B cell (primary cell): ENCODE measurements at places on chromosomes 7 and 10. TPM values are rescaled to one million over a fixed set of nuclear protein-coding genes. Genes with fewer than 3 reads are reported as not detected.

- DNase-seq: no peak
Measured at GRCh38 chr10:133441780-133442179, 12.0 kb upstream of the SCART1 start.

DNA sequence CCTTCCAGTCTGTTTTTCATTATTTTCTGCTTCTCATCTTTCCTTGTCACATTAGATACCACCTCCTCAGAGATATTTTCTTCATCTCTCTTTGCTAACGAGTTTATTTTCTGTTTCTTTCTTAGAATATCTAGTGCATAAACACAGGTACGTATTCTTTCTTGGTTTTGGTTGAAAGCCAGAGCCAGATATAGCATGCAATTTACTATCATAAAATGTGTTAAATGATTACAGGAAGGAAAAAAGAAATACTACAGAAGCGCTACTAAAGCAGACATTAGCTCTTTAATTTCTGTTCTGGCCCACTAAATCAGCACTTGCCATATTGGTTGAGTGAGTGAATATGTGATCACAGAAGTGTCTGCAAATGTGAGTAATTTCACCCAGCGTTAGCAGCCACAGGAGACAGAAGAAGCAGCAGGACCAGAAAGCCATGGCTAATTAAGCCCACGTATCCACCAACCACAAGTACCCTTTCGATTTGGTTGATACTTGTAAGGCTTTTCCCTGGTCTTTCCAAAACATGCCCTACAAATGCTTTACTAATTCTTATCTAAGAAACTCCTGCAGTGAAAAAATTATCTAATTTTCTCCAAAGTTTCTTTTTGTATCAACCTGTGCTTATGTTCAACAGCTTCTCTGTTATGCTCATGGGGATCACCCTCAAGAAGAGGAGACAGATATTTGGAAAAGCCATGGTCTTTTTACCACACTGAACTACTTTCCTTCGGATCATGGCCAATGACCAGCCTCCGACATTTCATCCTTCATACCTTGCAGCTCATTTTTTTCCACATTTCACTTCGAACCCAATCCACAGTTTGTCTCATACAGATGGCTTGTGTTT, 23.1 kb upstream of the MACC1 start:
- no peak for DNase-seq

- no peak for DNase-seq
Measured at GRCh38 chr10:31103112-31103511, 71.4 kb upstream of the ZNF438 start.

DNA sequence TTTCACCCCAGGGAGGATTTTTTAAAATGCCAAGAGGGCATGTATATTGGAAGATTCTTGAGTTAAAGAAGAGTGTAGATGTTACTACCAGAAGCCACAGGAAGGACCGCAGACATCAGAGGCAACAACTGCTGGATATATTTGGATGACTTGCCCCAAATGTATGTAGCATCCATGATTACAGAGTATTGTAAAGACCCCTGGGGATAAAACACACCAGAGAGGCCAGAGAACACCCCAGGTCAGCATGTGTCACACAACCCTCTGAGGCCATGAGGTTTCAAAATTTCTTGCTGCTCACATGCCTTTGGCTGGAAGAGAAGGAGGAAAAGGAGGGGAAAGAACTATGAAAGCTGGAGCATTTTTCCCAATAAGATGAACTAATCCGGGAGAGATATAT, 108.0 kb upstream of the LSM8 start:
- no peak for DNase-seq

- peak; percentile 54 for DNase-seq
Measured at GRCh38 chr7:29189743-29190201, 4.8 kb upstream of the CHN2 start.

GRCh38 chr7:54877683-54878082, 118.7 kb upstream of the SEC61G start:
- DNase-seq: no peak

GRCh38 chr7:37765421-37765829, 81.9 kb downstream of the GPR141 start:
- DNase-seq: no peak

DNA sequence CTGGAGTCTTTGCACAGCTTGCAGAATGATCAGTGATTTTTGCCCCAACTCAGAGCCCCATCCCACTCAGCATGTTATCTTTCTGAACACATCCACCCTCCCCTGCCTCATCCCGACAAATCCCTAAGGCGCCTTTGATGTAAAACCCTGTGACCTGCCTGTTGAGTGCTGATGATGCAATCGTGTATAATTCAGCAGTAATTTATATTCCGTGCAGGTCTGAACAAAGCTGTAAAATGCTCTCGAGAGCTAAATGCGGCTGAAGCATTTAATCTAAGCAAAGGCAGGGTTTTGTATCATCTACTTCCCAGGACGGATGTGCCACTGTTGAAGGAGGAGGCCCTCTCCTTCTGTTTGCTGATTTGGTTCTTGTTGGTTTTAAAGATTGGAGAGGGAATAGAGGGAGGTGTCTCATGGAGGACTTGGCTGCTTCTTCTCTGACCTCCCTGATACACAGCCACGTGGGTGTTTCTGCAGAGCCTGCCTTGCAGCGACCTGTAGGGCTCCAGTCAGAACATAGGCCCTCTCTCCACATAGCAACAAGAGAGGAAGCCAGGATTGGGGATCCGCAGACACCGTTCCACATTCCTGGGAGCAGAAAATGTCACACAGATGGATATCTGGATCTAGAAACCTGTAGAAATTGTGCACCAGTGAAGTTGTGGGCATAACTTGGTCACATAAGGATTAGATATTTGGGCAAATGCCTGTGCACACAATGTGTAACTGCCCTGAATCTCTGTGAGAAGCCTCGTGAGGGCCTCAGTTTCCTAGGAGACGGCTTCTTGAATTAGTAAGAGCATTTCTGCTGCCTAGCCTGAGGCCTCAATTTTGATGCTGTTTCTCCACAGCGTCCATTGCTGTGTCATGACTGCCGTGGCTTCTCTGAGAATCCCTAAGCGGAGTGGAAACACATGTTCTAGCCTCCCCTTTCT, 90.2 kb upstream of the AGK start:
- DNase-seq: no peak

GRCh38 chr7:39184391-39184790, 206.7 kb downstream of the POU6F2 start:
- DNase-seq: peak; percentile 22

DNA sequence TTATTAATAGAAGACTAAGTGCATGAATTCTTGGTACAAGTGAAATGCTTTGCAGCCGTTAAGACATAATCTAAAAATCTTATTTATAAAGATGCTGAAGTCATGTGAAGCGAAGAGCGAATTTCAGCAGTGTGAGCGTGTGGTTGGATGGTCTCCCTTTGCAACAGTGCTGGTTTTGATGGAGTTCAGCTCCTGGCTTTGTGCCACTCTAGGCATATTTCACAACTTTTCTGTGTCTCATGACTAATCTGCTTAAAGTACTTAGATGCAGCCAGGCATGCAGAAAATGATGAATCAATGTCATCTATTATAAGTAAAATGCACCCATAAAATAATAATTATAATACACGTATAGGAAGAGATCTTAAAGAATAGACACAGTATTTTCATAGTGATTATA, 107.2 kb upstream of the TCERG1L start:
- DNase-seq: no peak

DNA sequence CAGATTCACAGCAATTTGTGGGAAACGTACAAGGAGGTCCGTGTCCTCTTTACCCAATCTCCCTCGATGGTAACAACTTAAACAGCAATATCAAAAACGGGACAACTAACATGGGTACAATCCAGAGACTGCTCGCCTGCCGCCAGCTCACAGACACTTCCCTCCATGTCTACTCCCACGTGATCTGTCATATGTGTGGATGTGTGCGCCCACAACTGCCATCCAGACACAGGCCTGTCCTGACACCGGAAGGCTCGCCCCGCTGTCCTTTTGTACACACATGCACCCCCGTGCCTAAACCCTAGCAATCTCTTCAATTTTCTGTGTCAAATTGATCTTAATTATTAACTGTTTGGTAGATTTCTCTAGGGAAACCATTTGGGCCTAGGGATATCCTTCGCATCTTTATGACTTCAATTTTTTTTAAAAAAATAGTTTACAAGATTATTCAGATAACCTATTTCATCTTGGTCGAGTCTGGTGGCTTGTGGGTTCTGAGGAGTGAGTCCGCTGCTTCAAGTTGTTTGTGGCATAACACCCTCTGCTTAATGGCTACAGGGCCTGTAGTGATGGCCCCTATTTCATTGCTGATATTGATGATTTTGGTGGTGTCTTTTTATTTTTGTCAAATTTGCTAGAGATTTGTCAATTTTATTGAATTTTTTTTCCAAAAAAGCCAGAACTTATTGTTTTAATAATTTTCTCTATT, 260.6 kb downstream of the MAD1L1 start:
- DNase-seq: no peak

Gene BAZ1B
- total RNA-seq: 67.0 and 68.1 TPM in 2 replicates

Gene ZPBP
- not detected in 2 replicates for total RNA-seq

Gene FXYD4
- not detected in 2 replicates for total RNA-seq

DNA sequence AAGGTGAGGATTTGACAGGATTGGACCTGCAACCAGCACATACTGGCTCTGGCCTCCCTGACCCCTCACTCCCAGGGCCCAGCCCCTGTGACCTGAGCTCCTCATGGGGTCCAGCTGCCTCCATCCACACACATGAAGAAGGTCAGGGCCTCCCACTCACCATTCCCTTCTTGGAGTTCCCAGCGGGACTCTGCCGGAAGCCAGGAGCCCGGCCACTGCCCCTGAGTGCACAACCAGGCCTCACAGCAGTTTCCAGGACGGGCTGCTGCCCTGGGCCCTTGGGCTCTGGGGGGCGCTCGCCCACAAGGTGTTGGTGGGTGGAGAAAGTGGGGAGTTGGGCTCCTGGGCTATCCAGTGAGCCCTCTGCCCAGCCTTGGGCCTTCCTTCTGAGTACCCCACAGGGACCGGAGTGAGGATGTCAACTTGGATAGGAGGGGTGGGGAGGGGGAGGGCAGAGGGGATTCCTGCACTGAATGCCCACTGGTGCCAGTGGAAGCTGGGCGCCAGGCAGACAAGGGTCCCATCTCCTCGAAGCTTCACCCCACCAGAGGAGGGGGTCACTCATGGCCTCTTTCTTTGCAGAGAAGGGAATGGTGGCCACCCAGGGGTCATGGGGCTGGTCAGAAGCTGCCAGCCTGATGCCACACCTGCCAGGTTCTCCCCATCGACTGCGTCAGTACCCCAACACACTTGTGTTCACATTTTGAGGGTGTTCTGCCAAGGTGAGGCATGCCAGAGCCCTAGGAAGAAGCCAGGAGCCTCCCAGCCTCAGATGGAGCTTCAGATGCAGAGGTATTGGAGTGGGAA, 115.3 kb downstream of the PTPN20 start:
- DNase-seq: no peak

DNA sequence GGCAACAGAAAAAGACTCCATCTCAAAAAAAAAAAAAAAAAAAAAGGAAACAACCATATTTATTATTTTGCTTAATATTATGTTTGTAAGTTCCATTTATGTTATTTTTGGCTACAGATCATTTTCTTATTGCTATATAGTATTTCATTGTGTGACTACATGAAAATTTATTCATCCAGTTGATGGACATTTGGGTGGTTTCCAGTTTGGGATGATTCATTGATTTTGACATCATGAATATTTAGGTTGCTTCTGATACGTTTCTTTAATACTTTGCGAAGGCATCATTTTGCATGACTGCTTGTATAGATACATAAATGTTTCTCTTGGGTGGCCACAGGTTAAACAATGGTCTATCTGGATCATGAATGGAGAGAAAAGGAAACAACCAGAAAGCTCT, 2.0 kb upstream of the NPSR1 start:
- no peak for DNase-seq

- DNase-seq: no peak
Measured at GRCh38 chr7:28739826-28740225, 218.3 kb downstream of the TRIL start.

GRCh38 chr7:5276611-5277010, 6.1 kb upstream of the SLC29A4 start:
- DNase-seq: no peak

DNA sequence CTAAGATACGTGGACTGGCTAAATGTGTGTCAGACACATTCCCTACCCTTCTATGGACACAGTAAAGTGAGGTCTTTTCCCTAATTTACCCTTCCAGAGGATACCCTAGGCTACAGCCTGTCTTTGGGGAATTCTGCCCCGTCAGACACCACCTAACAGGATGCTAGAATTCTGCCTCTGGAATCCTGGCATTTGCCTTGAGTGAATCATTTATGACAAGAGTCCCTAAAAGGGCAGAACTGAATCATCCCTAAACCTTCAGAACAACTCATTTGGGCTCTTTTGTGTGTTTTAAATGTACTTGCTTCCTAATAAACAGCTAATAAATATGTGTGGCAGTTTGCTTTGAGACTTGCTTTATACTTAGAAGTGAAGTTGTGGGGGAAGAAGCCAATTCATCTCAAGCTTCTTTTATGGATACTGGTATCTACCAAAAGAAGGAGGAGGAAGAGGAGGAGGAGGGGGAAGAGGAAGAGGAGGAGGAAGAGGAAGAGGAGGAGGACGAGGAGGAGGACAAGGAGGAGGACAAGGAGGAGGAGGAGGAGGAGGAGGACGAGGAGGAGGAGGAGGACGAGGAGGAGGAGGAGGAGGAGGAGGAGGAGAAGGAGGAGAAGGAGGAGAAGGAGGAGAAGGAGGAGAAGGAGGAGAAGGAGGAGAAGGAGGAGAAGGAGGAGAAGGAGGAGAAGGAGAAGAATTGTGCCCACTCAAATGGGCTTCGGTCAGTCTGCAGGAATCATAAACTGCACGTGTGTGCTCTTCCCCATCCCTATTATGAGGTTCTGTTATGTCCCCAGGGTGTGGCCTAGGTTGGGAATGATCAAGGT, 27.1 kb downstream of the PARP12 start:
- no peak for DNase-seq

Gene AQP1
- 0.10 TPM in 1 of 2 replicates, not detected in the other for total RNA-seq

Gene MBL2
- not detected in 2 replicates for total RNA-seq

Gene NOD1
- total RNA-seq: 28.8 and 31.2 TPM in 2 replicates

GRCh38 chr10:35225204-35225603, 98.6 kb downstream of the CREM start:
- no peak for DNase-seq

DNA sequence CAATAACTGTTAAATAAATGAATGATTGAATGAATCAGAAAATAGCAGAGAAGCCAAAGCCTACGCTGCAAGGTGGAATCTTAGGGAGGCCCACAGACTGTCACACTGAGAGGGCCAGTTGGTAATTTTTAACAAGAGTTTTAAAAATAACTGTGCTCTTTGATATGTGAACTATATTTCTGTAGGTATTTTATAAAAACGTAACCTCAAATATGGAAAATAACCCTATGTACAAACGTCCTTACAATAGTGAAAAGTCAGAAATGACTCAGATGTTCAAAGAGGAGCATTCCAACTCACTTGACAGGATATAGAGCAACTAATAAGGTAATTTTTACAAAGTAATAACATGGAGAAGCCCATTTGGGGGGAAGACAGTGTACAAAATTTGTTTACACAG, 18.9 kb upstream of the TMEM273 start:
- no peak for DNase-seq

- DNase-seq: no peak
Measured at GRCh38 chr10:125340903-125341302, 180.5 kb upstream of the CTBP2 start.
